Naive B cell (primary cell): ENCODE measurements at places on chromosomes 6 and 20. TPM values are rescaled to one million over a fixed set of nuclear protein-coding genes. Genes with fewer than 3 reads are reported as not detected.

DNA sequence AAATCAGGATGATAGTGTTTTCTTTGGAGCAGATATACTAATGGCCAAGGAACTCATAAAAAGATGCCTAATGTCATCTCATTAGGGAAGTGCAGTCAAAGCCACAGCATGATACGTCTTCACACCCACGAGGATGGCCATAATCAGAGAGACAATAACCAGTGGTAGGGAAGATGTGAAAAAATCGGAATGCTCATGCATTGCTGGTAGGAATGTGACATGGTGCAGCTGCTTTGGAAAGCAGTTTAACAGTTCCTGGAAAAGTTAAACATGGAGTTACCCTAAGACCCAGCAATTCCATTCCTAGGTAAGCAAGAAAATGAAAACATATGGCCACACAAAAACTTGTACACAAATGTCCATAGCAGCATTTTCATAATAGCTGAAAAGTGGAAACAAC, 29.9 kb downstream of the BCAS1 start:
- no peaks in the 10 kb centered on the region for H3K4me1 ChIP-seq
- no peak overlapping the region for H3K4me3 ChIP-seq
- H3K27ac ChIP-seq: no peak overlapping the region
- no peak for DNase-seq

- DNase-seq: no peak
- peaks cover 2% of the 10 kb centered on the region for H3K27me3 ChIP-seq
- H3K27ac ChIP-seq: no peak overlapping the region
- peaks cover 12% of the 10 kb centered on the region for H3K4me1 ChIP-seq
- no peak overlapping the region for H3K4me3 ChIP-seq
Observed at GRCh38 chr6:113289166-113289565, 568.0 kb upstream of the MARCKS start.

- H3K27me3 ChIP-seq: peaks cover 6% of the 10 kb centered on the region
- H3K4me3 ChIP-seq: peak overlapping the region; percentile 36
- H3K36me3 ChIP-seq: no peaks in the 10 kb centered on the region
- H3K27ac ChIP-seq: no peak overlapping the region
- peak; percentile 50 for DNase-seq
Observed at GRCh38 chr20:53413186-53413631, 180.4 kb downstream of the ZNF217 start.

DNA sequence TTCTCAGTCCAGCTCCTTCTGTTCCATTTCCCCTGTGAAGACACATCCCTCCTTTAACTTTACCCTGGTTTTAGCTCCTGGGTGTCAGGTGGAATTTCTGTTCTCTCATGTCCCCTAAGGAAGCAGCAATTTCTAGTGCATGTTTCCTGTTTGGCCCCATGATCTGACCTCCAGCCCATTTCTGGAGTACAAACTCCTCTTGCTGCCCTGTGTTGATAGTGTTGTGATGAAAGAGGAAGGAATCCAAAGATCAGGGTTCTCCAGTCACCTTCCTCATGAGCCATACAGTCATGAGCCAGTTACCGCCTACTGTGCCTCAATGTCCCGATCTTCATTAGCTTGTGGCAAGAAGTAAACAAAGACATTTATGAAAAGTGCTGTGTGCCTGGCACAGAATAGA, 97.4 kb downstream of the PHACTR1 start:
- no peak overlapping the region for H3K4me3 ChIP-seq
- no peaks in the 10 kb centered on the region for H3K36me3 ChIP-seq
- H3K27ac ChIP-seq: no peak overlapping the region
- H3K4me1 ChIP-seq: no peaks in the 10 kb centered on the region
- DNase-seq: no peak

- peaks cover 13% of the 10 kb centered on the region for H3K36me3 ChIP-seq
- no peaks in the 10 kb centered on the region for H3K27me3 ChIP-seq
- H3K4me1 ChIP-seq: peaks cover 16% of the 10 kb centered on the region
- DNase-seq: peak; percentile 15
- H3K27ac ChIP-seq: peak overlapping the region; percentile 88
Observed at GRCh38 chr20:33624399-33624798, 37.7 kb upstream of the C20orf144 start.

- no peaks in the 10 kb centered on the region for H3K27me3 ChIP-seq
- peaks cover 11% of the 10 kb centered on the region for H3K36me3 ChIP-seq
- peaks cover 40% of the 10 kb centered on the region for H3K4me1 ChIP-seq
- H3K4me3 ChIP-seq: peak overlapping the region; percentile 98
- DNase-seq: peak; percentile 68
- peak overlapping the region; percentile 98 for H3K27ac ChIP-seq
Observed at GRCh38 chr20:47502271-47503239, 868 bp downstream of the NCOA3 start.

- no peak overlapping the region for H3K27ac ChIP-seq
- no peak overlapping the region for H3K4me3 ChIP-seq
- peaks cover 4% of the 10 kb centered on the region for H3K4me1 ChIP-seq
- H3K27me3 ChIP-seq: peaks cover 87% of the 10 kb centered on the region
Observed at GRCh38 chr6:32095338-32096086, 13.6 kb downstream of the TNXB start.

DNA sequence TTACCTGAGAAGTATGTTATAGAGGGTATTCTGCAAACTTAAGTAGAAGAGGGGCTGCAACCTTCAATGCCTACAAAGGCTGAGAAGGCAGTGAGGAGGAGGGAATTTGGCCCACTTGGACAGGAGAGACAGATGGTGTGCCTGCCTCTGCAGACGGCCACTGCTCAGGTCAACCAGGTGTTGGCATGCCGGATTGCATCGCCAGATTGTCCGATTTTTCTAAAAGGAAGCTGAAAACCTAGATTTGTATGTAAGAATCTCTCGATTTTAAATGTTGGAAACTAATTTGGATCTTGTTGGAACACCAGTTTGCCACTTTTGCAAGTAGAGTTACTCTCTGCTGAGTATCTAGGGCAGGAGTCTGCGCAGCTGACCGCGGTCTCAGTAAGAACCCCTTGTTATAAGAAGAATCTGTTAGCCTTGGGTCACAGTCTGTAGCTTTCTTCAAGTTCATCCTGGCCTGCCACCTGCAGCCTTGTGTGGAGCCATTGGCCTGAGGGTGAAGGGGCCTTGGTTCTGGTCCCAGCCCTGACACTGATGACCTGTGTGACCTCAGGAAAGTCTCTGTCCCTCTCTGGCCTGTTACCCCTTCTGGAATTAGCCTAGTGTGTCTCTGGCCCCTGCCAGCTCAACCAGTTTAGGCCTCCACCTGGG, 54.4 kb downstream of the TGM2 start:
- no peak for DNase-seq
- no peaks in the 10 kb centered on the region for H3K36me3 ChIP-seq
- no peak overlapping the region for H3K4me3 ChIP-seq
- H3K27me3 ChIP-seq: no peaks in the 10 kb centered on the region
- H3K27ac ChIP-seq: no peak overlapping the region

DNA sequence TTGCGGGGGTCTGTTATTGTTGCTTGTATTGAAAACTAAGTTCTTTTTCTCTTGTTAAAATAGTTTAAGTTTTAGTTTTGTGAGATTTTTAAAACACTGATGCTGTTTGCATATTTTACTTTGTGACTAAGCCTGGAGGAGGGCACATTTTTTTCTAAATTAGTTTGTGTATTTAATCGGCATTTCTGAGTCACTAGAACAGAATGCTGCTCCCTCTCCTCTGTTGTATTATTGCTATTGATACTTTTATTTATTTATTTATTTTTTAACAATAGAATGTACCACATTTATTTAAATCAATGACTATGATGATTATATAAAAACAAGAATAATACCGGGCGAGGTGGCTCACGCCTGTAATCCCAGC, 5.1 kb upstream of the FAM50B start:
- no peak overlapping the region for H3K4me3 ChIP-seq
- DNase-seq: no peak
- H3K27me3 ChIP-seq: no peaks in the 10 kb centered on the region
- H3K27ac ChIP-seq: no peak overlapping the region
- peaks cover 7% of the 10 kb centered on the region for H3K4me1 ChIP-seq

GRCh38 chr20:25984933-25985332, 288.3 kb upstream of the ZNF337 start:
- no peak for DNase-seq
- H3K4me3 ChIP-seq: no peak overlapping the region
- H3K36me3 ChIP-seq: no peaks in the 10 kb centered on the region
- H3K27me3 ChIP-seq: peaks cover 14% of the 10 kb centered on the region

DNA sequence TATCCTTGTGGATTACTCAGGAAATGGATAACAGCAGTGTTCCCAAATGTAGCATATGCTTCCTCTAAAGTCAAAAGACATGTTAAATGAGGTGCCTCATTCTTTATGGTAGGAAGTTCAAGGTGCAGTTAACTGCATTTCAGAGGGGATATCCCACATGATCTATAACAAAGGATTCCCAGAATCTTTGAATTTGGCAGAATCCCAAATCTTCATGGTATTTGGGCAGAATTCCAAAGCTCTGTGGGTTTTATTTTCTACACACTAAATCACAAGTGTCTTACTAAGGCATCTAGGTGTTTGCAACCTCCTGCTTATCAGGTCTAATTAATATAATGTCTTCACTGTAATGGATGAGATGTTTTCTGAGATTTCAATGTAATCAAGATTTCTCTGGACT, 364.3 kb upstream of the MAN1A1 start:
- no peak overlapping the region for H3K27ac ChIP-seq
- peaks cover 20% of the 10 kb centered on the region for H3K4me1 ChIP-seq
- no peak overlapping the region for H3K4me3 ChIP-seq
- DNase-seq: no peak

DNA sequence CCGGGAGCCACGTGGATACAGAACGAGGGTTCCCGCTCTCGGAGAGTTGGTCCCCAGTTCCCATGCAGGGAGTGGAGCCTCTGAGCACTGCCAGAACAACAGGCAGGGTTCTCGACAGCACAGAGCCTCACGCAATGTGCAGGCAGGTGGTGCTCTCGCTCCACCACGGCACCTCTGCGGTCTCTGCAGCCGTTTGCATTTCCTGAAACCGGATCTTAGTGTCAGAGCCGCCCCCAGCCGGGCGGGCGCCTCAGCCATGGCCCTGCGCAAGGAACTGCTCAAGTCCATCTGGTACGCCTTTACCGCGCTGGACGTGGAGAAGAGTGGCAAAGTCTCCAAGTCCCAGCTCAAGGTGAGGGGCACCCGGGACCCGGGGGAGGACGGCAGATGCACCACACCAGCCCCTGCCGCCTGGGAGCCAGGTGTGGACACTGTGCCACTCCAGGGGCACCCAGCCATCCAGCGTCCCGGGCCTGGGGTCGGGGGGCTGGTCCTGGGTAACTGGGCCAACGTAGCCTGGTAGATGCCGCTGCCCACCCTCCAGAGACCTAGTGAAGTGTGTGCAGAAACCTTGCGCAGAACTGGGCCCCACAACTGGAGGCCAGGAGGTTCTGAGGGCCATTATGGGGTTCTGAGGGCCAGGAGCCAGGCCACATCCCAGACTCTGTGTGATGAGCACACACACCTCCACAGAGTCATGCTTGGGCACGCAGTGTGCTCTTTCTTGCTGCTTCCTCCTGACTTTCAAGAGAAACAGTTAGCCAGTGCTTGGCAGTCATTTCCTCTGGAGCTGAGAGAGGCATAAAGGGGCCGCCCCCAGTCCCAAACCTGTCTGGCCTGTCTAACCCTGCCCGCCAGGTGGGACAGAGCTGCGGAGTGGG, at the start of gene DEF6:
TSS of gene DEF6 (plus strand) at position 218 of the 881 bp plus-strand sequence. CDS start at position 257, 39 bp downstream.
- peak; percentile 84 for DNase-seq
- no peaks in the 10 kb centered on the region for H3K27me3 ChIP-seq
- peak within 1 kb of the TSS; percentile 95 for H3K27ac ChIP-seq
- peaks cover 41% of the 10 kb centered on the region for H3K4me1 ChIP-seq

GRCh38 chr6:108844135-108844534, 4.1 kb upstream of the ARMC2 start:
- peaks cover 7% of the 10 kb centered on the region for H3K4me1 ChIP-seq
- H3K36me3 ChIP-seq: no peaks in the 10 kb centered on the region
- no peak overlapping the region for H3K4me3 ChIP-seq

- H3K27me3 ChIP-seq: peaks cover 15% of the 10 kb centered on the region
- H3K27ac ChIP-seq: no peak overlapping the region
- no peak overlapping the region for H3K4me3 ChIP-seq
- H3K36me3 ChIP-seq: no peaks in the 10 kb centered on the region
Observed at GRCh38 chr20:54199721-54200176, 8.1 kb upstream of the PFDN4 start.

DNA sequence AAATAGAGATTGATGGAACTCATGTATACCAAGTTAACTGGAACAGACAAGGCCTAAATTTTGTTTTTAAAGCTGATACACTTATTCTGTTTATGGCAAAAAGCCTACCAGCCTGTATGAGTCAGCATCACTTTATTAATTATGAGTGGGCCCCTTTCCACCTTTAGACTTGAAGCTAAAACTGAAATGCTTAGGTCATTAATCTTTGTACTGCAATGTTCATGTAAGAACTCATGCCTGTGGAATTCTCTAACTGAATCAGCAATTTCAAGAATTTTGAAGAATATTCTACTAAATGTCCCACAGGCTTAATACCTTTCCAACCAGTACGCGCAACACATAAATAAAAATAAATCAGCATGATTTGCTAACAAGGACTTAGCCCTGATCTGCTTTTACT, 140.2 kb upstream of the PHACTR1 start:
- no peaks in the 10 kb centered on the region for H3K36me3 ChIP-seq
- no peaks in the 10 kb centered on the region for H3K4me1 ChIP-seq
- no peak overlapping the region for H3K27ac ChIP-seq

DNA sequence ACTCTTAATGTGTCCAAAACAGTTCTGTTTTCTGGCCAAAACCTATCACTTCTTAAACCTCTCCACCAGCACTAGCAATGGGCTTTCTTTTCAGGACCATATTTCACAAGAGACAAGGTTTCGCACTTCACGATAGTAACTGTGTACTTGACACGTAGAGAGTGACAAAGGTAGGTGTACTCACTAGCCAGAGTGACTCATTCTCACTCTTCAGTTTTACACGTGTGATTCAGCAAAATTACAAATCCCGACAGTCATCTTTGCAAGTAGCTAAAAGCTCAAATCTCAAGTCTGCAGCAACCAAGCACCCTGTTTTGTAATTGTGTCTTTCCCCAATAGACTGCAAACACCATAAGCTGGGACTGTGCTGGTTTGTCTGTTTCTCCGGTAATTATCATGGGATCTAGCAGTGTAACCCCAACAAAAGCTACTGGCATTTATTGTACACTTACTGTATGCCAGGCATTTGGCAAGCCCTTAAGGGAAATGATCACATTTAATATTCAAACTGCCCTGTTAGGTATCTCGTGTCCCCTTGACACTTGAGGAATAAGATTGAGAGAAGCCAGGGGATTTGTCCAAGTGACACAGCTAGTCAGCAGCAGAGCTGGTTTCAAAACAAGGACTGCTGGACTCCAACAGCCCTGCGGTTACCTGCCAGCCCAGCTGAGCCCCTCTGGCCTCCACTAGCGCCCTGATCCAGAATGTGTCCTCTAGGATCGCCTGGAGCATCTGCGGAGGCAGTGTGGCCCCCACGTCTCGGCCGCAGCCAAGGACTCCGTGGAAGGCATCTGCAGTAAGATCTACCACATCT, 9.9 kb downstream of the PCIF1 start:
- peaks cover 2% of the 10 kb centered on the region for H3K4me1 ChIP-seq
- no peak for DNase-seq
- H3K36me3 ChIP-seq: peaks cover 14% of the 10 kb centered on the region
- no peak overlapping the region for H3K4me3 ChIP-seq
- no peak overlapping the region for H3K27ac ChIP-seq

GRCh38 chr6:151723152-151723551, 84.3 kb upstream of the ESR1 start:
- peak overlapping the region; percentile 23 for H3K27ac ChIP-seq
- peaks cover 25% of the 10 kb centered on the region for H3K4me1 ChIP-seq
- peak; percentile 17 for DNase-seq
- H3K36me3 ChIP-seq: no peaks in the 10 kb centered on the region
- peak overlapping the region; percentile 72 for H3K4me3 ChIP-seq
- no peaks in the 10 kb centered on the region for H3K27me3 ChIP-seq

SRPK1 gene
- polyA plus RNA-seq: 40.0 TPM

GPR63 gene
- not detected for polyA plus RNA-seq

LYRM4 gene
- polyA plus RNA-seq: 38.1 TPM

ZNF292 gene
- 47.9 TPM for polyA plus RNA-seq

GABBR1 gene
- 11.3 TPM for polyA plus RNA-seq

LY86 gene
- 407 TPM for polyA plus RNA-seq

ELOVL4 gene
- not detected for polyA plus RNA-seq
